ENCODE measurements at places on chromosomes 5 and 9.

- no peak for DNase-seq
Measured at GRCh38 chr9:118003240-118003639, 299.0 kb downstream of the TLR4 start.

- DNase-seq: no peak
Measured at GRCh38 chr5:43679214-43679613, 76.2 kb downstream of the NNT start.

DNA sequence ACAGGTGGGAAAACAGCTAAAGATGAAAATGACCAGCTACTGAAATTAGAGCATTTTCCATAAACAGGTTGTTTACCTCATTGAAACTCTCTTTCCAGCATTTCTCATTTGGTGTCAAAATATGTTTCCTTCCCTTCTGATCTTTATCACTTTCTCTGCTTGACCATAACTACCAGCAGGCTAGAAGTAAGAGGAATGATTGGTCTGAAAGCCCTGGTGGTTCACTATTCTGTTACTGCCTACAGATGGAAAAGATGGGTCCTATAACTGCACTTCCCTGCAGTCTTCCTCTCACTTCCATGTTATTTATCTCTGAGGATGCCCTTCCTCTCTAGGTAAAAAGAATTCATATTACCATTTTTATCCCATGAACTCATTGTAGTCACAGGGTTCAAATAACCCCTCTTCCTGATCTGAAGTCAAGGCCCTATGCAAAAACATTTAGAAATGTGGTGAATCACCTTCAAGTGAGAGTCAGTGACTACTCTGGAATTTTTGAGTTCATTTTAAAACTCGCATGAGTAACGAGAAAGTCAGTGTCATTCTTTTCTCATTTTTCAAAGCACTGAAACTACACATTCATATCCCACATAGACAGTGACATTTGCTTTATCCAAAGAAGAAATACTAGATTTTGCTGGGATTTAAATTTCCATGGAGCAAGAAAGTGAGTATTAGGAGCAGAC, 51.7 kb downstream of the ZNF474 start:
- no peak for DNase-seq

DNA sequence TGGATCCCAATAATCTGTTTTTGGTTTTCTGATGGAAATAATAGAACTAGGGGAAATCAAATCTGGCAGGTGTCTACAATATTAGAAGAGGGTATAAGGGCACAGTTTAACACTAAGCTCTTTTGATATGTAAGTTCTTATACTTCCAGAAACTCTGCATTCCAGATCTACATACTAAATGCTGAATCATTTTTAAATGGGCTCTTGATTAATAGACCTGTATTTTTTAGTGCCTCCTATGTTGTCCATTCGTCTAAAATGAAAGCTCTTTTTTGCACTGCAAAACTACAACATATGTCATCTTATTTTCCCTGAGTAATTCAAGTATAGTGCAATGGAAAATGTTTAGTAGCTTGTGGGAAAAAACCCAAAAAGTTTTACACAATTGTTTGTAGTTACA, 44.2 kb downstream of the NR6A1 start:
- DNase-seq: no peak

GRCh38 chr9:78011049-78011448, 20.6 kb downstream of the GNAQ start:
- DNase-seq: no peak

- no peak for DNase-seq
Measured at GRCh38 chr9:113131689-113132151, 19.1 kb upstream of the SLC31A2 start.

GRCh38 chr9:37290940-37291485, 131.5 kb upstream of the GRHPR start:
- DNase-seq: no peak

GRCh38 chr9:1404940-1405339, 354.8 kb downstream of the DMRT2 start:
- no peak for DNase-seq

- no peak for DNase-seq
Measured at GRCh38 chr5:93721071-93721470, 20.3 kb downstream of the POU5F2 start.

Measured in cerebellar nuclear complex (tissue), 1 donor.